ENCODE measurements at places on chromosomes 7 and 10. TPM values are rescaled to one million over a fixed set of nuclear protein-coding genes. Genes with fewer than 3 reads are reported as not detected.

DNA sequence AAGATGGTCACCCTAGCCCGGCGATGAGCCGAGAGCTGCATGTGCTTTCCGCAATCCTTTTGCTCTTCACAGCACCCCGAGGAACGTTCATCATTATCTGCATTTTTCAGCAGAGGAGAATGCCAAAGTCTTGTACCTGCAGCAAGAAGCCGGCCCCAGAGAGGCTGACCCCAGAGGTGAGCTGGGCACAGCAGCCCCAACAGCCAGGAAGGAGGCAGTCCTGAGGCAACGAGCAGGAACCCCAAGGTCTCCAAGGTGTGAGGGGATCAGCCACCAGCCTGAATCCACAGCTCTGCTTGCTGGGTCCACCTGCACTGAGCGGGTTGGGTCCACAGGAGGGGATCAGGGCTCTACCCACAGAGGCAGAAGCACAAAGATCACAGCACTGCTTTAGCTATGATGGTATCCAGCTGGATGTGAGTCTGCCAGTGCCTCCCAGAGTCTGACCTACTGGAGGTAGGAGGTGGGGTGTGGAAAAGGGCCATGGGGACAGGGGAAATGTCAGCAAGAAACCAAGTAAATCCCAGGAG lies 16.8 kb upstream of the GDF10 start:
- DNase-seq: no peak

DNA sequence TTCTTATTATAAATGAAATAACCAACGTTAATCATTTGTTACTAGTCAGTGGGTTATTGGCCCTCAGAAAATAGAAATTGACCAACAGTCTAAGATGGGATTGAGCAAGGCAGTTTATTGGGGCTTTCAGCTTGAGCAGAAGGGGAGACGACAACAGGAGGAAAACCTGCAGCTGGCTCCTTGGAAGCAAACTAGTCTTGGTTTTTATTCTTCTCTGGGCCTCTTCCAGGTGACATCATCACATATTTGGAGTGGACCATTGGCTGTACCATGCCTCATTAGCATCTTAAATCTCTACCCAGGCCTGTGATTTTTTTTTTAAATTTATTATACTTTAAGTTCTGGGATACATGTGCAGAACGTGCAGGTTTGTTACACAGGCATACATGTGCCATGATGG lies 59.0 kb upstream of the CSTF2T start:
- no peak for DNase-seq

DNA sequence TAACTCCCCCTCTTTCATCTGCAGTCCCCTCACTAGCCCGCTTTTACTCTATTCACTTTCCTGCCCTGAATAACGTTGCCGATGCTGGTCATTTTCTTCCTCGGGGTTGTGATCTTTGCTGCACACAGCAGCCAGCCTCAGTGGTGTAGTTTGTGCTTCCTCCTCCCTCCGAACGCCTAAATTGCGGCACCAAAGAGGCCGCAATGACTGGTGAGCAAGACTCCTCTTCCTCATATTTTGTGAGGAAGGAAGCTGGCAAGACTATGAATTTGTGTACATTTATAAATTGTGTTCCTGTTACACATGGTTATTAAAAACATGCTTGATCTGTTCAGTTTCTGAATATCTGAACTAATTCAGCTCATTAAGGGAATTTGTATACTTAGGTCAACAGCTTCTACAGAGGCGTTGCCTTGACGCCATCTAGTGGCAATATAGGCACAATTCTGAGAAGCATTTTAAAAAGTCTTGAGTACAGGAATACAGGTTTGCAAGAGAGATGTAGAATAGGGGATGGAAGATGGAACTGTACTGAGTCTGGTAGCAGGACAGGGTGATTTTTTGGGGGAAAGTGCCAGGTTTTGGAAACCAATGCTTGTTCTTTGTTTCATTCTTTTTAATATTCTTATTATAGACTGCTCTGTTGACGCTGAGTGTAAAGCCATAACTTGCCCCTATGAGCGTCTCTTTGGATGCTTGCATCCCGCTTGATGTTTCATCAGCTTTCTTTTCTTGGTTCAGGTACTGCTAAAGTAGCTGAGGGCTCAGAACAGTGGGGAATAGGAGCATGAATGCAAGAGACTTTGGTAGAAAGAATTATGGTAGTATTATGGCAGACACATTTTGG lies 4.1 kb upstream of the TAS2R5 start:
- DNase-seq: peak; percentile 69

GRCh38 chr10:130422366-130423324 lies 286.5 kb downstream of the GLRX3 start:
- no peak for DNase-seq

- no peak for DNase-seq
Measured at GRCh38 chr7:1200045-1200444, 32.6 kb upstream of the UNCX start.

- DNase-seq: peak; percentile 43
Measured at GRCh38 chr7:80316811-80317210, 182.2 kb downstream of the GNAI1 start.

DNA sequence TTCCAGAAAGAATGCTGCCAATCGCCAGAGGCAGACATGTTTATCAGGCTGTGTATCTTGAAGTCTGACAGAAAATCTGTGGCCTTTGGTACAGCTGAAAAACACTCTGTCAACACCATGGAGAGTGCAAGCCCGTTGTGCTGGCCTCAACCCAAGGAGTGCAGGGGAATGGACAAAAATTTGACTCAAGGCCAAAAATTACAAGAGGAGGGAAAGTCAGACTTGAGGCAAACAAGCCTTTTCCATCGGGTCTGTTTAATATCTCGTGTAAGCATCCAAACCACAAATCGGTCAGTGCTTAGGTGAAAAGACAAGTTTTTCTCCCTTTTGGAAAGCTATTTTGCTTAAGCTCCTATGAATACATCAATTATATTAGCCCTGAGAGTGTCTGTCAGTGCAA lies 305.3 kb upstream of the NFE2L3 start:
- peak; percentile 56 for DNase-seq

GRCh38 chr10:17882557-17882956 lies 69.2 kb upstream of the SLC39A12 start:
- DNase-seq: no peak

- DNase-seq: no peak
Measured at GRCh38 chr10:14751014-14751896, 23.4 kb downstream of the FAM107B start.

DNA sequence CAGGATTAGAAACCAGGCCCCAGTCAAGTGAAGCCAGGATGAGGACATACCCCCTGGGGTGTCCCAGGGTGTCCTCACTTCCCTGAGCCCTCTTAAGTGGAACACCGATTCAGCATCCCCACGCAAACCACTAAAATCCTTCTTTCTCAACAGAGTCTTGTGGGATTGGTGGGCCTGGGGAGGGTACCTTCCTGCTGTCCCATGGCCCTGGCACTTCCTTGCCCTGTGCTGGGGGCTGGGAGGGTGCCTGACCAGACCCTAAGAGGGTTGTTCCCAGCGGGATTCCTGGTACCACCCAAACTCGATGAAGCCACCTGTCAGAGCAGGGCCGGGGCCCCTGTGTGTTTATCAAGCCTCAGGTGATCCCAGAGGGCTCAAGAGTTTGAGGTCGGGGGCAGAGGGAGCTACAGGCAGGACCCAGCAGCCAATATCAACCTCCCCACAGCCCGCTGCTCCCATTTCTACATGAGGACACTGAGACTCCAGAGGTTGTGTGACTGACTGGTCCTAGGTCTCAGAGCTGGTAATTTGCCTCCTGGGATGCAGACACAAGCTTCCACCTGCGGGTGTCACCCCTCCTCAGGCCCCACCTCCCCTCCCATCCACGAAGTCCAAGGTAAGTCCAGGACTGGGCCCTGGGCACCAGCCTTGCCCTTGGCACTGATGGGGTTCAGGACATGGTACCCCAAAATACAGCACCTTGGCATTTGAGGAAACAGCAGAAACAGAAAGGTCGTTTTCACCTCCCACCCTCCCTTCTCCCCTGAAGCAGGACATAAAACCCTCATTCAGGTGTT lies 31.4 kb downstream of the OAT start:
- DNase-seq: no peak

GRCh38 chr10:30574432-30574796 lies 55.1 kb downstream of the LYZL2 start:
- no peak for DNase-seq

DNA sequence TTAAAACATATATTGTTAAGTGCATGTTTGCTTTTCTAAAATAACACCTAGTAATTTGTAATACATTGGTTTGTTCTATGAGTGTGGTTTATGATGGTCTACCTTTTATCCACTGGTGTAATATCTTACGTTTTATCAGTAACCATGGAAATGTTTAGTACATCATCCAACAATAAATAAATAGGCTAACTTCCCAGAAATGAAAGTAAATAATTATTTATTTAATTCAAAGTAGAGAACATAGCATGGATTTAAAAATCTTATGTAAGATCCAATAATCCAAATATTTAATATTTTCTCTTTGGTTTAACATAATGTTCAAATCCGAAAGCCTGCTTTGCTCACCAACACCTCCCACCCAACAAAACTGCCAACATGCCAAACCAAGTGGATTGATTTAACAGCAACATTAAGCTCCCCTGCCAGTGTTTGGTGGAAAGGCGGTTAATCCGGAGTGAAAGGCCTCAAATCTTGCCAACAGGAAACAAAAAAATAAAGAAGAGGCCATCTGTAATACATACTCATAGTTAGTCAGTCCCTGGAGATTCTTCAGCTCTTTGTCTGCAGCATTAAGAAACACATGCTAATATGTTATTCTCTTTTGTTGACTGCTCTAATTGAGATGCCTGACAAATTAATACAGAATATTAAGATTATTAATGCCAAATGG lies 897.8 kb downstream of the CNTNAP2 start:
- no peak for DNase-seq

- no peak for DNase-seq
Measured at GRCh38 chr7:115226410-115226809, 304.5 kb downstream of the MDFIC start.

GRCh38 chr7:67913604-67914003 lies 917.0 kb downstream of the TYW1 start:
- DNase-seq: no peak

DNA sequence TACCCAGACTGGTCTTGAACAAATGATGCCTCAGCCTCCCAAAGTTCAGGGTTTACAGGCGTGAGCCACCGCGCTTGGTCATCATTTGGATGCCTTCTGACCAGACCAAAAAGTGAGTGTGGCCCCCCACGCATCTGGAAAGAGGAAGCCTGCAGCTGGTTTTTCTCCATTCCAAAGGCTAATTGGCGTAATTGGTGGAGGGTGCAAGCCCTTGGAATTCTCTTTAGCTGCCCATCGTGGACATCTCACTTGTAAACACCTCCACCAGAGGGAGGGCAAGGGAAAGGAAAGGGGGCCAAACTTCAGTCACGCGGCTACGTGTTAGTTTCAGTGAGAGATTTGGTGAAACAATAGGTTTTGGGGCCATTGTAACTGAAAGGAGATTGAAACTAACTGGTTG lies 4.1 kb upstream of the ARHGAP21 start:
- DNase-seq: no peak

DNA sequence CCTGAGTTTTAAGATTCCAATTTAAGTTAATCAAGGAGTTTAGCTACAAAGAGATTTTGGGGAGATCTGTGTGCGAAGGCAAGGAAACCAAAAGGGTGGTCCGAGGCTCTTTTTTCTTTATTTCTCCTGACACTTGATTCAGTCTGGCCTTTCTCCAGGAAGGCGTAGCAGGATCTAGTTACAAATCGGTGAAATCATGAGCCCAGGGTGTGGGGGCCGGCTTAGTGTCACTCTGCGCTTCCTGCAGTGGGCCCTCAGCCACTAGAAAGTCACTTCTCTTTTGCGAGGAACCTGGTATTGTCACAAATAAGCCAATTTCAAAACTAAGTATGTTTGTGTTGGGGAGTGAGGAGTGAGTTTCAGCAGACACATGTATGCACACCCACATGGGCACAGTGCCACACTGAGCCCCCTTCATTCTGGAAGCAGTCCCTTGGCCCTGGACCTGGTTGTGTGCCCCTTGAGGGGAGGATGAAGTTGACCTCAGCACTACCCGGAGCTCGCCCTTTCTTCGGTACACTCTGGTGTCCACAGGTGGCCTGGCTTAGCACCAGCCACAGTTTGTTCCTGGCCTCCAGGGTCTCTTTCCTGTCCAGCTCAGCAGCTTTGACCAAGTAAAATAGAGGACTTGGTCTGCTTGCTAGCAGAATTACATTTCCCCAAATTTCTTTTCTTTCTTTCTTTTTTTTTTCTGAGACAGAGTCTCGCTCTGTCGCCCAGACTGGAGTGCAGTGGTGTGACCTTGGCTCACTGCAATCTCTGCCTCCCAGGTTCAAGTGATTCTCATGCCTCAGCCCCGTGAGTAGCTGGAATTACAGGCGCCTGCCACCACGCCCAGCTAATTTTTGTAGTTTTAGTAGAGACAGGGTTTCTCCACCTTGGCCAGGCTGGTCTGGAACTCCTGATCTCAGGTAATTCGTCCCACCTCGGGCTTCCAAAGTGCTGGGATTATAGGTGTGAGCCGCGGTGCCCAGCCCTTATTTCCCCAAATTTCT lies 84.0 kb upstream of the BTBD16 start:
- no peak for DNase-seq

DNA sequence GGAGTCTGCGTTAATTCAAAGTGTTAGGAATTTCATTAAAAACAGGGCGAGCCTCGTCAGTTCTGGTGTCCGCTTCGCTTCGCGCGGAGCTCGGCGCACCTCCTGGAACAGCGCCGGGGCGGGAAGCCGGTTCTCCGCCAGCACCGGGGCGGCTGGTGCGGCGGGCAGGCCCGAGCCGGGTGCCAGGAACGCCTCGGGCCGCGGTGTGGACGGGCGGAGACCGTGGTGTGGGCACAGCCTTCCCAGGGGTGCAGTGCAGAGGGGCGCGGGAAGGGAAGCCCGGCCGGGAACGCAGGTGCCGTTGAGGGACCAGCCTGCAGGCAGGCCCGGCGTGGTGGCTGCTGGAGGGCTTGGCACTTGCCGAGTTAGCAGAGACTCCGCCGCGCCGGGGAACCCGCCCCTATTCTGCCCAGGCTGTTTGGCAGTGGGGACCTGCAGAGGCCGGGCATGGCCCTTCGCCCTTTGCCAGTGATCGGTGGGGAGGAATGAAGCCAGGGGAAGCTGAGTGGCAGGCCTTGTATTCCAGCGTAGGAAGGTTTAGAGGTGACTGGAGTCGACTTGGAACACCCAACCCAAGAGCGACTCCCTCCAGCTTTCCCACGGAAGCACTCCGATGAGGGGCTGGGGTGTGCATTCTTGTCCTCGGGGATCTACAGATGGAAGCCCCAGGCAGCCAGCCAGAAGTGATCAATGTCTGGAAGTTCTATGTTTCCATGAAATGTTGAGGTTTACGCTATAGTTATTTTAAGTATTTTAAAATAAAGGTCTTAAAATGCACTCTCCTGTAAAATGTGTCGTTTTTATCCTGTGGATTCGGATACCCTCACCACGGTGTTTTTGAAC lies 945 bp upstream of the RHEB start:
- DNase-seq: peak; percentile 17

GRCh38 chr10:63558132-63558784 lies 37.1 kb downstream of the REEP3 start:
- no peak for DNase-seq

The CADPS2 gene
- 7.5 TPM for total RNA-seq

The VAX1 gene
- total RNA-seq: 0.98 TPM

The HGF gene
- 0.15 TPM for total RNA-seq

The NKX2-3 gene
- total RNA-seq: 0.07 TPM

The SCART1 gene
- 2.4 TPM for total RNA-seq

The CARD11 gene
- not detected for total RNA-seq

The BTBD16 gene
- total RNA-seq: not detected

The COL17A1 gene
- 1.6 TPM for total RNA-seq

The LUC7L2 gene
- 67.4 TPM for total RNA-seq

The SORCS1 gene
- total RNA-seq: 0.11 TPM

The EIF5AL1 gene
- 0.75 TPM for total RNA-seq

The A1CF gene
- total RNA-seq: not detected

The MAP3K8 gene
- total RNA-seq: 6.5 TPM

The MCM10 gene
- total RNA-seq: 16.1 TPM

The GRID2IP gene
- total RNA-seq: not detected

Measured in PC-3 (cell line).